ENCODE measurements at places on chromosomes 13 and 19.

DNA sequence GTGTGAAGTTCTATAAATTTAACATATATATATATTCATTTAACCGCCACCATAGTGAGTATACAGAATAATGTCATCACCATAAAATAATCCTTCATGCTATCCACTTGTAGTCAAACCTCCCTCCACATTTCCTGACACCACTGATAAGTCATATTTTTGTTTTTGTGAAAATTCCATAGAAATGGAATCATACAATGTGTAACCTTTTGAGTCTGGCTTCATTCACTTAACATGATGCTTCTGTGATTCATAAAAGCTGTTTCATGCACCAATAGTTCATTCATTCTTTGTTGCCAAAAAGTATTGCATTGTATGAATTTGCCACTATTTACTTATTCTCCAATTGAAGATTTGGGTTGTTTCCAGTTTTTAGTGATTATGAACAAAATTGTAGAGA is 497.5 kb upstream of the PCDH20 start:
- no peak for DNase-seq

DNA sequence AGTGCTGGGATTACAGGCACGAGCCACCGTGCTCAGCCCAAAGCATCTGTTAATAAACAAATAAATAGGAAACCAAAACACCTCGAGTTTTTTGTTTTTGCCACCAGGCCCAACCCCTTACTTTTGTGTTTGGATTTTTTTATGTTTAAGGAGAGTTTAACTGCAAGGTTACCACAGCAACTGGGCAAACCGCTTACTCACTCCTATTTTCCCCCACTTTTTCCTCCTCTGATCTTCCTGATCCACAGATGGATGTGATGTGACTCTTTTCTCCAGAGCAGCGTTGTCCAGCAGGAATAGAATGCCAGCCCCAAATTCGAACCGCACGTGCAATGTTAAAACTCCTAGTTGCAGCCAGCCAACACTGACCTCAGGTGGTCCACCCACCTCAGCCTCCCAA is 2.1 kb upstream of the PNMA8B start:
- no peak for DNase-seq

DNA sequence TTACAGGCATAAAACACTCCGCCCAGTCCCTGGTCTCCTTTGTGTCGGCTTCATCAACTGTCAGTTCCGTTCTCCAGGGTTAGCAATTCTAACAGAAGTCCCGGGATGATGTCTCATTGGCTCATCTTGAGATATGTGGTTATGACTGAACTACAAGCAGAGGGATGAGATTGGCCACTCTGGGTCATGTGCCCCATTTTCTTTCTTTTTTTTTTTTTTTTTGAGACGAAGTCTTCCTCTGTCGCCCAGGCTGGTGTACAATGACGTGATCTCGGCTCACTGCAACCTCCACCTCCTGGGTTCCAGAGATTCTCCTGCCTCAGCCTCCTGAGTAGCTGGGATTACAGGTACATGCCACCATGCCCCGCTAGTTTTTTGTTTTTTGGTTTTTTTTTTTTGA is 95.4 kb upstream of the MRI1 start:
- DNase-seq, result no peak

DNA sequence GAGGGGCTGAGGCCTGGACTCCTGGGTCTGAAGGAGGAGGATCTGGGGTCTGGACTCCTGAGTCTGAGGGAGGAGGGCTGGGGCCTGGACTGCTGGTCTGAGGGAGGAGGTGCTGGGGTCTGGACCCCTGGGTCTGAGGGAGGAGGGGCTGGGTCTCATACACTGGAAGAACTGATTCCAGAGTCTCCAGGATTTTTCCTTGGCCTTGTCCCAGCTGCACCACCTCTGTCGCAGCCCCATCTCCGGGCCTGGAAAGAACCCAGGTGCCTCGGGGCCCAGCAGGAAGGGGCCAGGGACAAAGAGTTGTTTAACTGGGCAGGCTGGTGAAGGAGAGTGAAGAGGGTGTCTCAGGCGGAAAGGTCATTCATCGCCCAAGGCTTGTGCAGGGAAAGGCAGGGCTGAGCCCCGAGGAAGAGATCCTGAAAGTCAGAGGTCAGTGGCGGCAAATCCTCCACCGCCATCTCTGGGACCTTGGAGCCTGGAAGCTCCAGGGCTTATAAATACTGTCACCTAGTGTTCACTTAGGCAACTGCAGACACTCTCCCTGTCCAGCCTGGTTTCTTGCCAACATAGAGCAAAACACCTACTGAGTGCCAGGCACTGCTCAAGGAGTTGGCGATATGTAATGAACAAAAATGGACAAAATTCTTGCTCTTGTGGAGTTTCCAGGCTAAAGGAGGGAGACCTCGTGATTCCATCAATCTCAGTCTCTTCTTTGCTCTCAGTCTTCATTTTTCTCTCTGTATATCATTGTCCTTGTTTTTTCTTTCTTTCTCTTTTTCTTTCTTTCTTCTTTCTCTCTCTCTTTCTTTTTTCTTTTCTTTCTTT is 4.4 kb upstream of the KCNN4 start:
- peak; percentile 86 for DNase-seq

DNA sequence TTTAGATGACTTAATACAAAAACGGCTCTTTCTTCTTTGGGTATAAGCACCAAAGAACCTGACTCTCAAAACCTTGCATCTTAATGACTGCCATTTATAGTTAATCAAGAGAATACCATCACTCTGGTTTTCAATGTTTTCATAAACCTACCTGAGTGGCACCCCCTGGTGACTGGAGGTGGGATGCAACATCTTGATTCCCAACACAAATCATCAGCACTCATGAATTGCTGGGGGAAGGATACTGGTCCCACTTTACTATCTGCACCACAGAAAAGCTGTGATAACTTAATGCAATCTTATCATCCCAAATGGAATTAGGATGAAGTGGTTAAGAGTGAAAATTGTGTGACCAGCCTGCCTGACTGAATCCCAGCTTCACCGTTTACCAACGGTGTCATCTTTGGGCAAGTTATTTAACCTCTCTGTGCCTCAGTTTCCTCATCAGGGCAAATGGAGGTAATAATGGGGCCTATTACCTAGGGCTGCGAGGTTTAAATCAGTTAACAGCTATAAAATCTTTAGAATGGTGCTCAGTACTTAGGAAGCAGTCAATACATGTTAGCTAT is 366.4 kb downstream of the KLF12 start:
- DNase-seq, result no peak

DNA sequence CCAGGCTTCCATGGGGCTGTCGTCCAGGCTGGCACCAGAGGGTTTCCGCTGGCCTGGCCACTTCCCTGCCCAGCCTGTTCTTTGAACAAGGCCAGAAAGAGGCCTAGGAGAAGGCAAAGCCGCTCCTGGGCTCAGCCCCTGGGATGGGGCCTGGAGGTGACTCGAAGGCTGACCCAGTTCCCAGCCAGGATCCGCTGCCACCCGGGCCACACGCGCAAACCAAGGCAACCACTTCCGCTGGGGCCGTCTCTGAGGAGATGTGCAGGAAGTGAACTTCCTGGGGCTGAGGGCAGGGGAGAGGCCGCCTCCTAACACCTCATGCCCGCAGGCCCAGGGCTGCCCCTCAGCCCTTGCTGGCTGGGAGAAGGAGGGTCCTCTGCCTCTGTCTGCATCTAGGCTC is 15.2 kb downstream of the PLEKHF1 start:
- peak; percentile 66 for DNase-seq

- DNase-seq, result no peak
Observed at GRCh38 chr13:36752673-36753072, 66.3 kb upstream of the RFXAP start.

DNA sequence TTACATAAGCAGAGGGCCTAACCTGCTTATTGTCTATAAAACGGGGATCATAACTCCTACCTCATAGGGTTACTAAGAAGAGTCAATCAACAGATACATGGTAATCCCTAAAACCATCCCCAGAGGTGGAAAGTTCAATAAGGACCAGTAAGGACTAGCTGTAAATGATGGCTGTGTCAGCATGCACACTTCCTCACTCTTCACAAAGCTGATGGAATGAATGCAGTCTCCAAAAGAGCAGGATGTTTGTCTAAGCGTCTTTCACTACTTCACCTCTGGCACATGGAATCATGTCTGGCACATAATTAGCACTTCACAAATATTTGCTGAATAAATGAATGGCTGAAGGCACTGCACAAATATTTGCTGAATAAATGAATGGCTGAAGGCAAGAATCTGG is 134.2 kb downstream of the MIPEP start:
- no peak for DNase-seq

- peak; percentile 31 for DNase-seq
Observed at GRCh38 chr13:110714797-110715394, 1.4 kb downstream of the ING1 start.

DNA sequence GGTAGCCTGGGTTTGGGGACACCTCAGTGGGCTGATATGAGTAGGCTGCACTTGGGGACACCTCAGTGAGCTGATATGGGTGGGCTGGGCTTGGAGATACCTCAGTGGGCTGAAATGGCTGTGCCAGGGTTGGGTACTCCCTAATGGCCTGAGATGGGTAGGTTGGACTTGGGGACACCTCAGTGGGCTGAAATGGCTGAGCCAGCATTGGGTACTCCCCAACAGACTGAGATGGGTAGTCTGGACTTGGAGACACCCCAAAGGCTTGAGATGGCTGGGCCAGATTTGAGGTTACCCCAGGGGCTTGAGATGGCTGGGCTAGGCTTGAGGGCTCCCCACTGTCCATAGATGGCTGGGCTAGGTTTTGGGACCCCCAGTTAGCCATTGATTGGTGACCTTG is 12.1 kb downstream of the IQCN start:
- DNase-seq, result no peak

DNA sequence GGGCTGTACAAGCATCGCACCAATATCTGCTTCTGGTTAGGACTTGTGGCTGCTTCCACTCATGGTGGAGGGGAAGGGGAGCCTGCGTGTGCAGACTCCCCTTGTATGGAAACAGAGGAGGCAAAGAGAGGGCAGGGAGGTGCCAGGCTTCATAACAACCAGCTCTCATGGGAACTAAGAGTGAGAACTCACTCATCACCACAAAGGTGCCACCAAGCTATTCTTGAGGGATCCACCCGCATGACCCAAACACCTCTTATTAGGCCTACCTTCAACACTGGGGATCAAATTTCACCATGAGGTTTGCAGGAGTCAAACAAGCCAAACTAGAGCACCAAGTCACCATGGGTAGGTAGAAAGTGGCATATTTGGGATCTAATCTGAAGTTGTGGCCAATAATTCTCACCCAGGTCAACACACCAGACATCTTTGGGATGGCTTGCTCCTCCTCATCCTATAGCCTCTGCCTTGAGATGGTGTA is 46.4 kb downstream of the RUBCNL start:
- DNase-seq, result no peak

GRCh38 chr13:33004511-33004910 is 11.7 kb upstream of the KL start:
- no peak for DNase-seq

- no peak for DNase-seq
Observed at GRCh38 chr13:88246239-88246638, 575.1 kb downstream of the SLITRK5 start.

DNA sequence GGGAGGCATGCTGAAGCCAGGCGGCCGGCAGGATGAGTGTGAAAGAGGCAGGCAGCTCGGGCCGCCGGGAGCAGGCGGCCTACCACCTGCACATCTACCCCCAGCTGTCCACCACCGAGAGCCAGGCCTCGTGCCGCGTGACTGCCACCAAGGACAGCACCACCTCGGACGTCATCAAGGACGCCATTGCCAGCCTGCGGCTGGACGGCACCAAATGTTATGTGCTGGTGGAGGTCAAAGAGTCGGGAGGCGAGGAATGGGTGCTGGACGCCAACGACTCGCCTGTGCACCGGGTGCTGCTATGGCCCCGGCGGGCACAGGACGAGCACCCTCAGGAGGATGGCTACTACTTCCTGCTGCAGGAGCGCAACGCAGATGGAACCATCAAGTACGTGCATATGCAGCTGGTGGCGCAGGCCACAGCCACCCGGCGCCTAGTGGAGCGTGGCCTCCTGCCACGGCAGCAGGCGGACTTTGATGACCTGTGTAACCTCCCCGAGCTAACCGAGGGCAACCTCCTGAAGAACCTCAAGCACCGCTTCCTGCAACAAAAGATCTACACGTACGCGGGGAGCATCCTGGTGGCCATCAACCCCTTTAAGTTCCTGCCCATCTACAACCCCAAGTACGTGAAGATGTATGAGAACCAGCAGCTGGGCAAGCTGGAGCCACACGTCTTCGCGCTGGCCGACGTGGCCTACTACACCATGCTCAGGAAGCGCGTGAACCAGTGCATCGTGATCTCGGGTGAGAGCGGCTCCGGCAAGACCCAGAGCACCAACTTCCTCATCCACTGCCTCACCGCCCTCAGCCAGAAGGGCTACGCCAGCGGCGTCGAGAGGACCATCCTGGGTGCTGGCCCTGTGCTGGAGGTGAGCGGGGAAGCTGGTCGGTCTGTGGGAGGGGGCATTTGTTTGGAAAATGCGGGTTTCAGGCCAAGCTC is 26.4 kb downstream of the MYO9B start:
- DNase-seq, result no peak

DNA sequence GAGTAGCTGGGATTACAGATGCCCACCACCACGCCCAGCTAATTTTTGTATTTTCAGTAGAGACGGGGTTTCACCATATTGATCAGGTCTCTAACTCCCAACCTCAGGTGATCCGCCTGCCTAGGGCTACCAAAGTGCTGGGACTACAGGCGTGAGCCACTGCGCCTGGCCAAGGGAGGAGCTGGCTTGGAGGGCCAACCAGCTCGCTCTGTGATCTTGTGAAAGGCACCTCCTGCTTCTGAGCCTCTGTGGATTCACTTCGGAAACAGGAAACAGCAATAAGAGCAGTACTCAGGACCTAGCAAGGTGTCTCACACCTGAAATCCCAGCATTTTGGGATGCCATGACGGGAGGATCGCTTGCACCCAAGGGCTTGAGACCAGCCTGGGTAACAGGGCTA is 2.0 kb upstream of the ELL start:
- DNase-seq, result no peak

GRCh38 chr13:32047088-32047487 is 15.5 kb downstream of the FRY start:
- DNase-seq, result no peak

GRCh38 chr13:112991609-112992008 is 22.6 kb downstream of the MCF2L start:
- no peak for DNase-seq

DNA sequence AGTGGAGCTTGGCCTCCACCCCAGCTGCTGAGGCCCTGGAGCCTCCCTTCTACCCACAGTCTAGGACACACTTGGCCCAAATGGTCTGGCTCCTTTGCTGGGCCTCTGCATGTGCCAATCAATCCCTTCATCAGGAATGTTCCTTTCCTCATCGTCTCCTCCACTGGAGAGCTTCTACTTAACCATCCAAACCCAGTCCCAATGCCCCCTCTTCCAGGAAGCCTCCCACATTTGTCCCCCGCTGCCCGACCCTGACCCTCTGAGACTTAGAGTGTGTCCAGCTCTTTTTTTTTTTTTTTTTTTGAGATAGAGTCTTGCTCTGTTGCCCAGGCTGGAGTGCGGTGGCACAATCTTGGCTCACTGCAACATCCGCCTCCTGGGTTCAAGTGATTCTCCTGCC is 2.5 kb downstream of the DUS3L start:
- DNase-seq, result no peak

- peak; percentile 29 for DNase-seq
Observed at GRCh38 chr19:821825-822503, at the start of gene PLPPR3. Gene PLPPR3 (minus strand): TSS chr19:821955. CDS start chr19:821559, 396 bp downstream.

All from Kasumi-1 (cell line).